ENCODE measurements at places on chromosomes 3 and 15.

DNA sequence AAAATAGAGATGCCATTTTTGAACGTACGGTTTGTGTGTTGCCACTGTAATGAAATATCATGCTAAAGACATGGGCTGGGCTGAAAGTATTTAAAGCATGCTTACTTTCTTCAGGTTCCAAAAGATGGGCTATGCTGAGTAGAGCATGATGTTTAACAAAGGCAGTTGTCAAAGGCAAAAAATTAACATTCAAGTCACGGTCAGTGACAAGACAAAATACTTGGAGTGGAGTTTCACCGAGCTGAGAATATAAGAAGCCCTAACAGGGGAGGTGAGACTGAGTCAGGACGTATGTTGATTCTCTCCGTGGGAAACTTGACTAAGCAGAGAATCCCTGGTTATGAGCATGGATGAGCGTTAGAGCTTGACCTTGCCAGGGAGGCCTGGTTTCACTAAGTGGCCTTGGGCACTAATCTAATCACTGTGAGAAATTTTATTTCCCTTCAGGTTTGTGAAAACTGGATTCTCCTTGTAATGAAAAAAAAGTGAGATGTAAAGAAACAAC, 218.2 kb upstream of the ADAMTS9 start:
- no peak for DNase-seq

DNA sequence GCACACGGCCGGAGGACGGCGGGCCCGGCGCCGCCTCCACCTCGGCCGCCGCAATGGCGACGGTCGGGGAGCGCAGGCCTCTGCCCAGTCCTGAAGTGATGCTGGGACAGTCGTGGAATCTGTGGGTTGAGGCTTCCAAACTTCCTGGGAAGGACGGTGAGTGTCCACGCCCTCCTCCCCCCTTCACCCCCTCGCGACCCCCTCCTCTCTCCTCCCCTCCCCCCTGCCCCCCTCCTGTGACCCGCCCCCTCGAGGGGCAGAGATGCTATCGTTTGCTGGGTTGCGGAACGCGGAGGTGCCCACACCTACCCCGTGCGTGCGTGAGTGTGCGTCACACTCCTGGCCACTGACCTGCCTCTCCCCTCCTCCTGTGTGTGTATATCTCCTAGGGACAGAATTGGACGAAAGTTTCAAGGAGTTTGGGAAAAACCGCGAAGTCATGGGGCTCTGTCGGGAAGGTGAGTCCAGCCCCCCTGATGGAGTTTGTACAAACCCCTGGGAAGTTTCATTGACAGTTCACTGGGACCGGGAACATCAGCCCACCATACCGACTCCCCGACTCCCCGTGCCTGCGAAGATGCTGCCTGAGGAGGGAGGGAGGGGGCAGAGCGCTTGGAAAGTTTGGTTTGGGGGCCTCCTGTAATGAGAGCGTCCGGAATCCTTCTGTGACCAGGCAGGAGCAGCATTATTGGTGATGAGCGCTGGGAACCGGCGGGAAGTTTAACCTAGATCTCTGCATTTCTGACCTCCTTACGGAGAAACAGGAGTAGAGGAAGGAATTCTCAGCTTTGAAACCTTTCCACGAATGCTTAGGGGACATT, 795 bp upstream of the SCAANT1 start:
- DNase-seq = peak; percentile 54

DNA sequence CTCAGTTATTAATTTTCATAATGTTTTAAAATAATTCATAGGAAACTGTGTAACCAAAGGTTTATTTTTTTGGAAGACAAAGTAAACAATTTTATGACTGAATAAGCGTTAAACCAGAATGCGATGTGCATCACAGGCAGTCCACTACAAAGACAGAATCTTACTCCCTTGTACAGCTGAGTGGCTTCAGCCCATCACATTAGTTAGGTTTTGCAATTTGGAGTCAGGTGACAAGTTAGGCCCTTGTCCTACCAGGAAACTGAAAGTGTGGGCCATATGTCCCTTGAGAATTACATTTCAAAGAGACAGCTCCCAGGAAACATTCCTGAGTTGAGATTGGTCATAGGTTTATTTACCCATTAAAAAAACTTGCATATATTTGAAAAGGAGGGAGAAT, 156.3 kb downstream of the MEX3B start:
- no peak for DNase-seq

GRCh38 chr3:31352331-31352730, 180.4 kb upstream of the STT3B start:
- DNase-seq = no peak

DNA sequence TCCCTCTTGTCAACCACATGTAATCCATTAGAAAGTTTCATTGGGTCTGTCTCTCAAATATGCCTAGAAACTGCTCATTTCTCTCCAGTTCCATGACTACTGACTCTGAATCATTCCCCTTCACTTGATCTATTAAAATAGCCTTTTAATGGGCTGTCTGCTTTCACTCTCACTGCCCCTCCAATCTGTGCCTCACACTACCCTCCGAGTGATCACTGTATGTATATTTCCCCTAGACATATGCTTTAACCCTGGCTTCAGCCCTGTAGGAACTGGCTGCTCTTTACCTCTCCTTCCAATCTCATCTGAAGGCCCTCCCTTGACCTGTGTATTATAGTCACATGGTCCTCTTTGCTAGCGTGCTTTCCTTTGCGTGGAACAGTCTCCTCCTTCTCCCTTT, 282.8 kb upstream of the ADAMTS9 start:
- no peak for DNase-seq

GRCh38 chr15:98018761-98019351, 58.4 kb downstream of the ARRDC4 start:
- DNase-seq = no peak

DNA sequence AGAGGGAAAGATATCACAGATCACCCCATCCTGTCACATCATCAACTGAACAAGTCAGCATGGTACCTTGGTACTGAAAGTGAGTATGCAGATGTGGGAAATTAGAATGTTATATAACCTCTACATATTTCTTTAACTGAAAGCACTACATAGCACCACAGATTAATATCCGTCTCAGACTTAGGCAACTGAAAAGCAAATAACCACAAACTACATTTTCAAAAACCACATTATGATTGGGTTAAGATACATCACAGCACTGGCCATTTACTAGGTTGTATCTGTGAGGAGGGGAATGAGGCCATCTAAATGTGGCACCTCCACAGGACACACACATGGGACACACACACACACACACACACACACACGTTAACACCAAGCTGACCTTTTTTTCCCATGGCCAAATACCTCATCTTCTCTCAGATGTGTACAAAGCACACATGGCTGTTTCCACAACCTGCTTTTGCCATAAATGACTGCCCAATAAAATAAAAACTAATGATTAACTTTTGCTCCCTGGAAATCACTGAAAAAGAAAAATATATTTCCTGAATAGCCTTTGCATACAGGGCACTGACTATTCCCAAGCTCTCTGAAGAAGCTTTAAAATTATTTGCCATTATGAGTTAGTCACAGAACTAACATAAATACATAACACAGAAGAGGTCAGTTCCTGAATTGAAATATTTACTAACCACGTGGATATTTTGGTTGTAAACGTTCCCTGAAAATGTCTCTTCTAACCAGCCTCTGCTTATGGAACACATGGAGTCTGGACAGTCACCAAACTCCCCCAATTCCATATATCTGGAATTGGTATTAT, 60.1 kb downstream of the SUMF1 start:
- DNase-seq = no peak

DNA sequence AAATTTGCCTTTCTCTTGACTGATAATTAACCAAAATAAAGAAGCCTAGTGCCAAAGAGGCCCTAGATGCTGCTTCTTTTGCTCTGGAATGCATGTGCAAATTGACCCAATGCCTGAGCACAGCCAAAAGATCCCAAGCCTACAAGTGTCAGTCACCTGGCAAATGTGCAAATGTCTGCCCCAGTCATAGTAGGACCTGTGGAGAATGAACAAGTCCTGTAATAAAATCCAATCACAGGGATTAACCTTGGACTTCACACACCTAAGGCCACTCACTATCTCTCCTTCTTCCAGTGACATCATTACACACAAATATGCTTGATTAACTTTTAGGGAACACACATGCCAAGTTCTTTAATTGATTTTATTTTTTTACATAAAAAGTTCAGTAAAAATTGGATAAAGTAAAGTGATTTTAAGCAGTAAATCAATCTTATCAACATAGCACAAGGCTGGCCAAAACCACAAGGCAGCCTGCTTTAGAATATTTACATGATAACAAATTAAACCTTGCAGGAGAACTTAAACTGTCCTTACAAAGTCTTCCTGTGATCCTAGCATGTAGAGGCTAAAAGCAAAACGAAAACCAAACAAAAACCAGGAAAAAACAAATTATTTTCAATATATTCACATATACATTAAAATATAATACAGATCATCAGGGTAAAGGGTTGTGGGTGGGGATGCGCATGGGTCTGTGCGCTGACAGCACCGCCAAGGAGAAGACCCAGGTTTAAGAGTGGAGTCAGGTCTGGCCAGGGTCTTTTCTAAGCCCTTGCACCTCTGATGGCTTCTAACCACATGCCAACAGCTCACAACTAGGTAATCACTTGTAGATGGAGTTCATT, 36.8 kb downstream of the NBEAL2 start:
- DNase-seq = no peak

- DNase-seq = no peak
These were observed 10.5 kb downstream of the C15orf61 start for GRCh38 chr15:67531379-67531914.

GRCh38 chr3:5087209-5087608, 34.9 kb upstream of the ARL8B start:
- DNase-seq = no peak

DNA sequence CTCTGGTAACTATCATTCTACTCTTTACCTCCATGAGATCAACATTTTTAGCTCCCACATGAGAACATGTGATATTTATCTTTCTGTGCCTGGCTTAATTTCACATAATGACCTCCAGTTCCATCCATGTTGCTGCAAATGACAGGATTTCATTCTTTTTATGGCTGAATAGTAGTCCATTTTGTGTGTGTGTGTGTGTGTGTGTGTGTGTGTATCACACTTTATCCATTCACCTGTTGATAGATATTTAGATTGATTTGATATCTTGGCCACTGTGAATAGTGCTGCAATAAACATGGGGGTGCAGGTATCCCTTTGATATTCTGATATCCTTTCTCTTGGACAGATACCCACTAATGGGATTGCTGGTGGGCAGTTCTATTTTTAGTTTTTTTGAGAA, 18.3 kb downstream of the DLG1 start:
- no peak for DNase-seq

DNA sequence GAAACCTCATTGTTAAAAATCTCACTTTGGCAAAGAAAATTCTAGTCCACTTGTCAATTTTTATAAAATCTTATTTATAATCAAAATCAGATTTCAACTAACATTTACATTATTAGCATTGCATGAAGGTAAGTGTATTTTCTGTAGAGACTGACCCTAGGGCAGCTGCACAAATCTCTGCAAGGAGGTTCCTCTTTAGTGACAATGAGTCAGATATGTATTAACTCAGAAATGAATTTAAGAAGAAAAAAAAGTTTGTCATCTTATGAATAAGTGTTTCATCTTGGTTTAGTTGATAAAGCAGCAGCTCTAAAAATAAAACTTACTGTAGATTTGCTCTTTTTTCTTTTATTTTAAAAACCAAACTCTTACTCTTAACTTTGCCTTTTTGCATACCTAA, 9.0 kb upstream of the GNB4 start:
- DNase-seq = no peak

DNA sequence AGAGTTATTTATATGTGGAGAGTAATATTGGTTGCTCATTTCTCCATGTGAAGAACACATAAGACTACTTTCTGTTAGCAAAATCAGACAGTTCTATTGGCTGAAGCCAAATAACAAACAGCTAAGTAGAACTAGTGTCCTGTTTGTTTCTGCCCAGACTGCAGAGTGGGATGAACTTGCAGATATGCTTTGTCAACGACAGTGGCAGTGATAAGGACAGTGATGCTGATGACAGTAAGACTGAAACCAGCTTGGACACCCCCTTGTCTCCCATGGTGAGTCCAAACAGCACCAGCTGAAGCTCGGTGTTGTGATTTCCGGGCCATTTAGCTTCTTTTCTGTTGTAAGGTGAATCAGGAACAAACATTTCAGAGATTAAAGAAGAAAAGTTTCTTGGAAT, 102.6 kb upstream of the IL12A start:
- DNase-seq = no peak

DNA sequence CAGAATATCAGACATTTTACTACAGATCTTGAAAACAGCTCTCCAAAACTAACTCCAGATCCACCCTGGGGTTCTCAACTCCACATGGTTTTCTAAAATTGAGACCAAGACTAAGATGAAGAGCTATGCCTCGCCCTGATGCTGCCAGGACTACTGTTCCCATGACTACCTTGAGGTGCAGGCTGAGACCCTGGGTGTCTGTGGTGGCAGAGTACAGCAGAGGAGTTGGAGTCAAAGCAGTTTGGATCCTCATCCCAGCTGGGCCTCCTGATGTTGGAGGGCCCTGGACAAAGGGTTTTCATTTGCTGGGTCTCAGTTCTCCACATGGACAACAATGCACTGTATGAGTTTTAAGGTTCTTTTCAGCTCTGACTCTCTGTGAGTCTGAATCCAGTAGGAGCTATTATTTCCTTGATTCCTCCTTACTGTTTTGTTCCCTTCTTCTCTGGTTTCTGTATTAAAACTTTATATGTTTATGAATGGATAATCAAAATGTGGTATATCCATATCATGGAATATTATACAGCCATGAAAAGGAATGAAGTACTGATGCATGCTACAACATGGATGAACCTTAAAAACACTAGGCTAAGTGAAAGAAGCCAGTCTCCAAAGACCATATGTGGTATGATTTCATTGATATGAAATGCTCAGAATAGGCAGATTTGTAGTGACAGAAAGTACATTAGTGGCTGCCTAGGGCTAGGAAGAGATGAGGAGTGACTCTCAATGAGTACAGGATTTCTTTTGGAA, 93.0 kb downstream of the CPN2 start:
- DNase-seq = no peak

DNA sequence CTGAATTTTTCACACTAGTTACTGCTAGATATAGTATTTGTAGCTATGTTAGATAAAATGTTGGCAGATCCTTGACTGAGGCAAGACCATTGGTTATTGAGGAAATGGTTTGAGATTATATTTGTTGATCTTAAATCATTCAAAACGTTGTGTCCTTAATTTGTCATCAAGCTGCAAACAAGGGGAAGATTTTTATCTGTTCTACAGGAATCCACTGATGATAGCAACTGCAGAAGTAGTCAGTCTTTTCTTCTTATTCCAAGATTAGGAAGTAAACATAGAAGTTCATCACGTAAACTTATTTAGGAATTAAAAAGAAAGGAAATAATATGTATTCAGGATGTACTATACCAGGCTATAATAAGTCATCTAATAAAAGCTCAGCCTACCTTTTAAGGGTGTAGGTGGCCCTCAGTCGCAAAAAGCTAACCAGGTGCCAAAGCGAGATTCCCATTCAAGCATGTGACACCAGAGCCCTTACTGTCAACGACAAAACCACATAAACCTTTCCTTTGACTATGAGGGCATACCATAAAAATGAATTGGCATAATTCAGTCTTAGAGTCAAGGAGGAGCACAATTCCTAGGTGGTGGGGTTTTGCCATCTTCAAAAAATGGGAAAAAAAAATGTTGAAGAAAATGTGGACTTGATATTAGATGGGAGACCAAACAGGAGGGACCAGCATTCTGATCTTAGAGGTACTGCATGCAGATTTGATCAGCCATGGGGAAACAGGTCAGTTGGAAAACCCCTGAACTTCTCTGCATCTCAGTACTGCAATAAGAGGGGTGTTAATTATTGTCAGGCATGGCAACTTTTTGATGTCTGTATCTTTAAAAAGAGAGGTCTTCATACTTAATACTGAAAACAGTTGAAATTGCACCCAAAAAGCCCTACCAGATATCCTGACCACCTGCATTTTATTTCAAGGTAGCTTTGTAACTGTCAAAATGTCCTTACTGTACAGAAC, 212.5 kb upstream of the UBE2E1 start:
- DNase-seq = no peak

Measured in T47D (cell line).